ENCODE measurements at places on chromosomes 7 and 10. TPM values are rescaled to one million over a fixed set of nuclear protein-coding genes. Genes with fewer than 3 reads are reported as not detected.

DNA sequence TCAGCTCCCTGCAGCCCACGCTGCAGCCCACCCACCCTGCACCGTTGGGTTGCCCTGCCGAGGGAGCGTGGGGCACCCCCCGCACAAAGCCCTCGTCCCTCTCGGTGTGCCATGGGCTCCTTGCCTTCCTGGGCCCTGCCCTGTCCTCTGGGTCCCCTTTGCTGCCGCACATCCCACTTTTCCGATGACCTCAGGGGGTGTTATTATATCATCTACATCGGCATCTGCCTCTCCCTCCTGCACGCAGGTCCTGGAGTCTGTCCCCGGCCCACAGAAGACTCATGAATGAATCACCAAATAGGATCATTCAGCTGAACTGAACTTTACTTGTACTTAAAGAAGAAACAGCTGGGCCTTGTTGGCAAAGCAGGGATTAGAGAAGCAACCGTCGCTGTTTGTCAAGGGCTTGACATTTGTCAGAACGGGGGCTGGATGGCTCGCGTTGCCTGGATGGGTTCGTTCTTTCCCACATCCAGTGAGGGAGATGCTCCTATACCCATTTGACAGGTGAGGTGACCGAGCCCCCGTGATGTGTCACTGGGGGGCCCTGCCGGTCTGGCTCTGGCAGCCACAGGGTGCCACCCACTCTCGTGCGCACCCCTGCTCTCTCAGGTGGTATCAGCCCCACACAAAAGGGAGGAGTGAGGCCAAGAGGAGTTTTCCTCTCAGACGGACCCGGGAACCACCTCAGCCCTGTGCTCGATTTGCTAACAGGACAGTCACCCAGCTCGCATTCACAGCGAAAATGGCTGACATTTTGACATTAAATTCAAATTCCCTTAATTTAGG is 58.6 kb upstream of the EBF3 start:
- no peak for DNase-seq

DNA sequence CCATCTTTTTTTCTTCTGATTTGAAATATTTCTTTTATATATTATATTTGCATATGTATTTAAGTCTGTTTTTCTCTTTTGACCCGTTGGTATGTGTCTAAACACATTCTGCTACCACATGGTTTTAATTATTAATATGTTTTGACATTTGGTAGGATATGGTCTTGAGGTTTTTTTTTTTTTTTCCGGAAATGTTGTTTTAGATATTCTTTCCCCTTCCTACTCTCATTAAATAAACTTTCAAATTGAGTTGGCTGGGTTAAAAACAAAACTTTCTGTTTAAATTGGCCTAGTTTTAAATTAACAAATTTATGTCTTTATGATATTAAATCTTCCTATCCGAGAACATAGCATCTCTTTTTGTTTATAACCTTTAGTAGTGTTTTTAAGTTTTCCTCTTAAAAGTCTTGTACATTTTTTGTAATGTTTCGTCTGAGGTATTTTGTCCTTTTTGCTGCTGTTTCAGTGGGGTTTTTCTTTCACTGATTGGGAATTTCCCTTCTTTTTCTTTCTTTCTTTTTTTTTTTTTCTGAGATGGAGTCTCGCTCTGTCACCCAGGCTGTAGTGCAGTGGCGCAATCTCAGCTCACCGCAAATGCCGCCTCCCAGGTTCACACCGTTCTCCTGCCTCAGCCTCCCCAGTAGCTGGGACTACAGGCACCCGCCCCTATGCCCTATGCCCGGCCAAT is 25.4 kb downstream of the STAM start:
- DNase-seq, result no peak

GRCh38 chr7:133364959-133365690 is 112.2 kb downstream of the EXOC4 start:
- no peak for DNase-seq

GRCh38 chr7:30738026-30738915 is 13.7 kb upstream of the INMT start:
- no peak for DNase-seq

GRCh38 chr10:104368381-104368780 is 14.7 kb downstream of the CFAP58 start:
- no peak for DNase-seq

ASB4 gene
- not detected for total RNA-seq

- DNase-seq, result no peak
These were observed 67.6 kb upstream of the PRKG1 start for GRCh38 chr10:51006686-51007085.

- DNase-seq, result no peak
These were observed 46.5 kb downstream of the COL17A1 start for GRCh38 chr10:104038958-104039752.

GPRIN2 gene
- total RNA-seq, result 12.6 TPM

GRCh38 chr7:116977172-116977571 is 23.9 kb downstream of the ST7 start:
- DNase-seq, result no peak

- no peak for DNase-seq
These were observed 74.6 kb upstream of the IKZF1 start for GRCh38 chr7:50229964-50230363.

FKBP6 gene
- 0.13 TPM for total RNA-seq

DNA sequence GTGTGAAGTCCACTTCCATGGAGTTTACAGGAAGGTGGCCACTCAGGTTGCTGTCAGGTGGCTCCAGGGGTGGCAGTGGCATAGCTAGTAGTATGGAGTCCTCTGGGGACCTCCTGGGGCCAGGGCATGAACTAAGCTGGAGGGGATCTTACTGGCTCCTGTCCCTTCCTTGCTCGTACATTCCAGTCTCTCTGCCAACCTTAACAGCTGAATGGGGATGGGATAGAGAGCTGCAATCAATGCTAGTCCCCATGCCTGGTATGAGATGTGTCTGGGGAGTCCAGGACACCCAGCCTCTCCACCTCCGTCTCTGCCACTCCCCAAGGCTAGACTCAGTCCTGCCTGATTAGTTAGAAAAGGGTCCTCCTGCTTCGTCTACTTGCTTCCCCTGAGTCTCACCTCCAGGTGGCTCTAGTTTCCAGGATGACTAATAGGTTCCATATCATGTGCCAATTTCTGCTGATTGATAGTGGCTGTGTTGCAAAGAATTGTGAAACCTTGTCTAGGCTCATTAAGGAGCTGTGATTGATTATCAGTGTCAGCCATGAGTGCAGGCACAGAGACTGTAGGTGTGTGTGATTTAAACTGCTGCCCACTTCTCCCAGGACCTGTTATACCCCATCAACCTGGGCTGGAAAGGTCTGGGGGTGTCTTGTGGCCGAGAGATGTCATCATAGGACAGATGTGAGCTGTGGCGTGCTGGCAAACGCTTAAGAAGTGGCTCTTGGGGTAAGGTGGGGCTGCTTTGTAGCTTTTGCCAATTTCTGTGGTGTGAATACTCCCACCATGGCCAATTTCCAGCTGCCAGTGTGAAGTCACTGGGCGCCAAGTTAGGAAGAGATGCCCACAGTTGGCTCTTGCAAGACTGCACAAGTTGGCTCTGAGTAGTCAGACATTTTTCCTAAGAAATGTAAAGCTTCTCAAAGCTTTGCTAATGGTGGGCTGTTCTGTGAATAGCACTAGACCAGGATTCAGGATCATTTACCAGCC is 59.8 kb downstream of the COL13A1 start:
- no peak for DNase-seq
